PC-9 (cell line): ENCODE measurements at places on chromosomes 13 and 19. TPM values are rescaled to one million over a fixed set of nuclear protein-coding genes. Genes with fewer than 3 reads are reported as not detected.

GRCh38 chr13:64810750-64811149 lies 2419.4 kb downstream of the PCDH9 start:
- H3K4me3 ChIP-seq: no peak overlapping the region
- DNase-seq: no peak
- H3K36me3 ChIP-seq: no peaks in the 10 kb centered on the region
- no peak overlapping the region for H3K27ac ChIP-seq
- H3K4me1 ChIP-seq: no peaks in the 10 kb centered on the region

DNA sequence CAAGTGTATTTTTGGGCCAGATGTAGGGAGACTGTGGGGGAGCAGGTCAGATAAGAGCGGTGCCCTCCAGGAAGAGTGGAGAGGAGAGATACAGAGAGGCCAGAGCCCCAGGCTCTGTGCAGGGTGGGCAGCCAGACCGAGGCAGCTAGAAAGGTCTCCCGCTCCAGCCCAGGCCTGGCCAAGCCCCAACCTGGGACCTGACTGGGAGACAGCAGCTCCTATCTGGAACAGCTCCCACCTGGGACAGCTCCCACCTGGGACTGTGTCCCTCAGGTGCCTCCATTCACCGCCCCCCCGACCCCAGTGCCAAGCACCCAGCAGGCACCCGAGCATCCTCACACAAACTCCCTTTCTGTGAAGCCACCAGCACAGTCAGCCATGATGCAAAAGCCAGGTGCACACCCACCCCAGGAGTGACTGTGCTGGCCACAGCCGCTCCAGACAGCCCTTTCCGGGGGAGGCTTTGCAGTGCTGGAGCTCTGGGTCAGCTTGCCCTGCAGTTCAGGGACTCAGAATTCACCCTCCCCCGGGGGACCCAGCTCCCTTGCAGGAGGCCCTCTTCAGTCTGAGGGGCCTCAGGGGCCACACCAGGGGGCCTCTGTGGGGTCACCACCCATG lies 2.1 kb upstream of the GRTP1 start:
- H3K36me3 ChIP-seq: no peaks in the 10 kb centered on the region
- H3K27me3 ChIP-seq: no peaks in the 10 kb centered on the region
- no peak overlapping the region for H3K27ac ChIP-seq
- H3K4me3 ChIP-seq: no peak overlapping the region
- no peaks in the 10 kb centered on the region; the same call in 1 of the 2 replicates for H3K4me1 ChIP-seq
- DNase-seq: no peak

- DNase-seq: no peak
- H3K4me3 ChIP-seq: no peak overlapping the region
- H3K27ac ChIP-seq: no peak overlapping the region
- H3K4me1 ChIP-seq: no peaks in the 10 kb centered on the region
These were observed 70.4 kb downstream of the CEBPG start for GRCh38 chr19:33443638-33444561.

DNA sequence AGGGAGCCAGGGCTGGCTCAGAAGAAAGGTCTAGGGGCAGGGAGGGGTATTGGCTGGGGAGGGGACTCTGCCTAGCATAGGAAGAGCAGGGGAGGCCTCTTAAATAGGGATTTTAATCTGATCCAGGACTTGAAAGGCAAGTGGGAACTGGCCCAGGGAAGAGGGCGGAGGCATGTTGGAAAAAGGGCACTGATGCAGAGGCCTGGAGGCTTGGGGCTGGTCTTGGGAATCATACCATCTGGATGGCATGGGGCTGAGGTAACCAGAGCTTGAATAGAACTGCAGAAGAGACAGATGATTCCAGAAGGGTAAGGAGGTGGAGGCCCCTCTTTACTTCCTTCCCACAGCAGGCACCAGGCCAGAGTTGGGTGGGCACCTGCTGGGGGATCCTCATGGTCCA lies 29.1 kb downstream of the CERS4 start:
- peaks cover 13% of the 10 kb centered on the region for H3K4me1 ChIP-seq
- H3K27me3 ChIP-seq: no peaks in the 10 kb centered on the region
- H3K36me3 ChIP-seq: no peaks in the 10 kb centered on the region
- DNase-seq: no peak
- H3K27ac ChIP-seq: no peak overlapping the region

- no peak for DNase-seq
- no peaks in the 10 kb centered on the region for H3K36me3 ChIP-seq
- no peaks in the 10 kb centered on the region for H3K4me1 ChIP-seq
These were observed 1031.0 kb upstream of the PCDH9 start for GRCh38 chr13:68261105-68261504.

GRCh38 chr19:41691268-41691970 lies 3.3 kb upstream of the CEACAM7 start:
- no peaks in the 10 kb centered on the region for H3K36me3 ChIP-seq
- peaks cover 30% of the 10 kb centered on the region for H3K27me3 ChIP-seq
- DNase-seq: no peak
- no peaks in the 10 kb centered on the region for H3K4me1 ChIP-seq

Gene HIPK4
- total RNA-seq: 0.37 and 0.38 TPM in 2 replicates

GRCh38 chr19:53647792-53648191 lies 16.0 kb downstream of the DPRX start:
- no peak overlapping the region for H3K4me3 ChIP-seq
- H3K27me3 ChIP-seq: no peaks in the 10 kb centered on the region
- no peak for DNase-seq
- no peaks in the 10 kb centered on the region for H3K36me3 ChIP-seq
- H3K27ac ChIP-seq: no peak overlapping the region

DNA sequence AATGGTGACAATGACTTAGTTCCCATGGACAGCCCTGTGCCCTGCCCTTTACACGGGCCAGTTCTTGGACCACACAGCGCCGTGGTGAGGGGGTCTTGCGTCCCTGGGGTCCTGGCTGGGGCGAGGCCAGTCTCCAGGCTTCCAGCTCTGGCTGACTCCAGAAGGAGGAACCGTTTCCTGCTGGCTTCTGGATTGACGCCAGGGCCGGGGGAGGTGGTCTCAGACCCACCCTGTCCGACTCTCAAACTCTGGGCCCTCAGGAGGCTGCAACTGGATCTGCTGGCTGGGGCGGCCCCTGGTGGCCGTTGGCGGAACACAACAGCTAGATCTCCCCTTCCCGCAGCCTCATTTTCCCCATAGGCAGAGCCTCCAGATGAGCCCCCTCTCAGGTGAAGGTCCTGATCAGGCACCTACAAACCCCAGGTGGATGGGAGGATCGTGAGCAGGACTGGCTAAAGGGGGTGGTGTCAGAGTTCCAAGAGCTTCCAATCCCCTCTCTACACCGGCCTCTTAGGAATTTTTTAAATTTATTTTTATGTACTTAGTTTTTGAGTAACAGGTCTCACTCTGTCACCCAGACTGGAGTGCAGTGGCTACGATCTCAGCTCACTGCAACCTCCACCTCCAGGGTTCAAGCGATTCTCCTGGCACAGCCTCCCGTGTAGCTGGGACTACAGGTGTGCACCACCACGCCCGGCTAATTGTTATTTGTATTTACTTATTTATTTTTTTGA lies 8.0 kb downstream of the CCDC194 start:
- no peaks in the 10 kb centered on the region for H3K27me3 ChIP-seq
- DNase-seq: no peak
- H3K4me3 ChIP-seq: no peak overlapping the region
- peaks cover 9% of the 10 kb centered on the region for H3K4me1 ChIP-seq
- H3K27ac ChIP-seq: no peak overlapping the region
- no peaks in the 10 kb centered on the region for H3K36me3 ChIP-seq

GRCh38 chr19:39308531-39309304 lies 11.9 kb downstream of the LRFN1 start:
- H3K4me3 ChIP-seq: no peak overlapping the region
- H3K27me3 ChIP-seq: no peaks in the 10 kb centered on the region
- H3K36me3 ChIP-seq: no peaks in the 10 kb centered on the region
- H3K4me1 ChIP-seq: no peaks in the 10 kb centered on the region
- no peak for DNase-seq

Gene PODNL1
- total RNA-seq: 3.2 and 6.4 TPM in 2 replicates

DNA sequence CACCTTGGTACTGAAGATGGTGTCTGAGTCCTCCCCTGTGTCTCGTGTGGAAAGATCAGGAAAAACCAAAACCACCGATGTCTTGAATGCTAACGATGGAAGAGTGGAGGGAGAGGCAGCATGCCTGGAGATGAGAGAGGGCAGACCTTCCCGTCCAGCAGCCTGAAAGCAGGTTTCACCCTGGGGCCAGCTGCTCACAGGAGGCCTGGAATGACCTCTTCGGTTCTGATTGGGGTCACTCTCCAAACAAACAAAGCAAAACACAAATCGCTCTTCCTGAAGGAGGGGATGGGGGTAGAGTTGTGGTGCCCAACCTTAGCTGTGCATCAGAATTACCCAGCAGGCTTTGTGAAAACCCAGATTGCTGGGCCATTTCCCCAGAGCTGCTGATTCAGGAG lies 142.3 kb upstream of the SOX1 start:
- no peaks in the 10 kb centered on the region for H3K36me3 ChIP-seq
- no peak overlapping the region for H3K27ac ChIP-seq
- no peaks in the 10 kb centered on the region for H3K4me1 ChIP-seq

DNA sequence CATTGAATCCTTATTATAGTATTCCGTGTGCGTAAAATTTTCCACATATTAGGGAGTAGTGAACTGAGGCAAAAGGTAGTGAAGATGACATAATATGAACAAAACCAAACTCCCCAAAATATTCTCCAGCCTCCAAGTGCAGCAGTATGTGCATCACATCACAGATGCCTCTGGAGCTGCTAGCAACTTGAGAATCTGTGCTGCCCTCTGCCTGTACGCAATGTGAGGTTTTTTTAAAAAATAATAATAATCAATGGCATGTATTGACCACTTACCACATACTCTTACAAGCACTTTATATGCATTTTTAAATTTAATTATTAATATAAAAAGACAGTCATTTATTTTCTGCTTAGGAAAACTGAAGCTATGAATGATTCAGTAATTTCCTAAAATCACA lies 583.0 kb upstream of the SPRY2 start:
- H3K4me3 ChIP-seq: no peak overlapping the region
- H3K27ac ChIP-seq: no peak overlapping the region
- H3K36me3 ChIP-seq: no peaks in the 10 kb centered on the region
- no peak for DNase-seq
- no peaks in the 10 kb centered on the region for H3K4me1 ChIP-seq
- no peaks in the 10 kb centered on the region for H3K27me3 ChIP-seq

DNA sequence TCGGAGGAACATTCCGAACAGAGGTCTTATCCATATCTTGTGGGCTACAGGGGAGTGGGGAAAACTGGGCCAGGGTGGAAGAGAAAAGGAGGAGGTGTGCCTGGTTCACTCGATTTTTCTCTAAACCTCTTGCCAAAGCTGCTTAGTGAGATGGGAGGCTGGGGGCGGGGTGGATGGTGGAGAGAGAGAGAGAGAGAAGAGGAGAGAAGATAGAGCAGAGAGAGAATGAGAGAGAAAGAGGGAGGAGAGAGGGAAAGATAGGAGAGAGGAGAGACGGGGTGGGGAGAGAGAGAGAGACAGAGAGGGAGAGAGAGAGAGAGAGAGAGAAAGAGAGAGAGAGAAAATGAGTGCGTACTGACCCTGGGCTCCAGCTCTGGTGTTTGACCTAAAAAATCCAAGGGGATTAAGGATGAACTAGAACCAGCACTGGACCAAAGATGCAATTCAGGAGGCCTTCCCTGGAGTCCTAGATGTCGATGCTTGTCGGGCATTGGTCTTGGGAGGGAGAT lies 14.1 kb downstream of the NOVA2 start:
- no peak for DNase-seq
- H3K4me1 ChIP-seq: peaks cover 23% of the 10 kb centered on the region
- no peaks in the 10 kb centered on the region for H3K36me3 ChIP-seq

Gene DKKL1
- 0.85 TPM in 1 of 2 replicates, not detected in the other for total RNA-seq

Gene DMPK
- total RNA-seq: 110 and 132 TPM in 2 replicates

GRCh38 chr19:674282-675151 lies 1.7 kb upstream of the FSTL3 start:
- H3K4me1 ChIP-seq: peaks cover 30% of the 10 kb centered on the region
- H3K27me3 ChIP-seq: no peaks in the 10 kb centered on the region

GRCh38 chr13:110835721-110836604 lies 78.9 kb downstream of the ANKRD10 start:
- no peak for DNase-seq
- H3K27ac ChIP-seq: no peak overlapping the region
- H3K36me3 ChIP-seq: no peaks in the 10 kb centered on the region
- peaks cover 14% of the 10 kb centered on the region; the same call in 1 of the 2 replicates for H3K27me3 ChIP-seq

DNA sequence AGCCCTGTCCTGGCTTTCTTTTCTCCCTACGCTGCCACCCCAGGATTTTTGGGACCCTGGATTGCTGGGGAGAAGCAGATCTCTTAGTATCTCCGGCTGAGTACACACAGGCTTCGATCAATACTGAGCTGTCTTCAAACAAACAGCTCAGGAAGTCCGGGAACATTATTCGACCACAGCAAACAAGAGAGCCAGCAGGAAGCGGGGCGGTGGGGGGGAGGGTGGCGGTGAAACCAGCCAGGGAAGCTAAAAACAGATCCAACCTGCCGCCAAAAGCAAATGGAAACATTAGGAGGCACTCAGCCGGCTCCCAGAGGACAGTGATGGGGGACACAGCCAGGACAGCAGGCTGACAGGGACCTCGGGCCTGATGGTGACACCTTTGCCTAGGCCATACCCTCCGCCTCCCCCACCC lies 12.2 kb upstream of the BCAM start:
- no peak for DNase-seq
- no peaks in the 10 kb centered on the region for H3K4me1 ChIP-seq
- peaks cover 21% of the 10 kb centered on the region for H3K36me3 ChIP-seq
- H3K27ac ChIP-seq: no peak overlapping the region
- no peaks in the 10 kb centered on the region for H3K27me3 ChIP-seq

- no peak for DNase-seq
- no peak overlapping the region for H3K4me3 ChIP-seq
- no peaks in the 10 kb centered on the region for H3K4me1 ChIP-seq
- H3K36me3 ChIP-seq: no peaks in the 10 kb centered on the region
These were observed 36.3 kb downstream of the STOML3 start for GRCh38 chr13:38954291-38954690.

DNA sequence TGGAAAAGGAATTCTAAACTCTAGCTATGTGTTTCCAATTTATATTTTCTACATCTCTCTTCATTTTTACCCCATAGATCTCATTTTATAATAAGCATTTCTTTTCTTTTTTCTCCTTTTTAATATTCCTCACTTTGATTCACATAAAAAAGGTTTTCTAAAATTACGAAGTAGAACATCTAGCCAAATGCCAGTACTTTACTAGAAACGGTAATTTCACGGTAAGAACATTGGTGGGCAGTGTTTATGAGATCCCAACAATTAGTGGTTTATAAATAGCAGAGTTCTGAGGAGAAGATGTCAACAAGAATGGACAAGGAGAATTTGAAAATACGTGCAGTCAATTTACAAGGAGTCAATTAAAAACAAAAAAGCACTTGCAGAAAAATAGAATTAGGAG lies 94.8 kb downstream of the PCDH9 start:
- H3K4me3 ChIP-seq: no peak overlapping the region
- H3K27ac ChIP-seq: no peak overlapping the region
- DNase-seq: no peak
- H3K4me1 ChIP-seq: no peaks in the 10 kb centered on the region
- no peaks in the 10 kb centered on the region for H3K27me3 ChIP-seq

DNA sequence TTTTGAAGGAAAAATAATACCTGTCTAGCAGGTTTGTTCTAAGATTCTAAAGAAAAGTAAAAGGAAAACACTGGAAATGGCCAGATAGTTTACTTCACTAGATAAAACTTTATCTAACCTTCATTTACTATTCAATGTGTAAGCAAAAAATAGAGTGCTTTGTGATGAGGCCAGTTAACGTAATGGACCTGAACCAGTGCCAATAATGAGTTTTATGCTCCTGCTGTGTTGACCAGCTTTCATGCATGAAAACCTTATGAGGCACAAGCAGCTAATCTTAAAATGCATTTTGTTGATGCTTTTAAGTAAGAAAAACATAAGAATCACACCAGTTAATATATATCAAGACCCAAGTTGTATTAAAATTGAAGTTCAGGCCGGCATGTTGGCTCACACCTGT lies 617.2 kb upstream of the GPC6 start:
- no peaks in the 10 kb centered on the region for H3K4me1 ChIP-seq
- no peaks in the 10 kb centered on the region for H3K36me3 ChIP-seq
- no peak for DNase-seq

- H3K4me3 ChIP-seq: no peak overlapping the region
- no peak for DNase-seq
- no peak overlapping the region for H3K27ac ChIP-seq
These were observed 5.9 kb upstream of the SLC7A10 start for GRCh38 chr19:33231511-33231910.
